ENCODE measurements at places on chromosomes 2 and 18.

GRCh38 chr2:152647552-152647951 is 69.7 kb downstream of the PRPF40A start:
- no peak for DNase-seq

DNA sequence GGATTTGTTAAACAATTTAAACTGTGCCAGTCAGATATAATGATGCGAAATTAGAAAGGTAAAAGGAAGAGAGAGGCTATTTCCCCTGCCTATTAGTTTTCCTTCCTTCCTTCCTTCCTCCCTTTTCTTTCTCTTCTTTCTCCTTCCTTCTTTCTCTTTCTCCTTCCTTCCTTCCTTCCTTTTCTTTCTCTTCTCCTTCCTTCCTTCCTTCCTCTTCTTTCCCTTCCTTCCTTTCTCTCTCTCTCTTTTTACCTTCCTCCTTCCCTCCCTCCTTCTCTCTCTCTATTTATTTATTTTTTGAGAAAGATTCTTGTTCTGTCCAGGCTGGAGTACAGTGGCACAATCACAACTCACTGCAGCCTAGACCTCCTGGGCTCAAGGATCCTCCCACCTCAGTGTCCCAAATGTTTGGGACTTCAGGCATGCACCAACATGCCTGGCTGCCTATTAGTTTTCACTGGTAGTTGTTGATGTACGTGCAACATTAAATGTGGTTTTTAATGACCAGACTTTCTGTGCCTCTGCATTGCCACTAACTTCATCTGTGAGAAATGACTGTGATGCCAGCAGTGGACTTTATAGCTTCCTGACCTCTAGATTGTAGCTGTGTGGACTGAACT is 48.7 kb upstream of the NFE2L2 start:
- no peak for DNase-seq

DNA sequence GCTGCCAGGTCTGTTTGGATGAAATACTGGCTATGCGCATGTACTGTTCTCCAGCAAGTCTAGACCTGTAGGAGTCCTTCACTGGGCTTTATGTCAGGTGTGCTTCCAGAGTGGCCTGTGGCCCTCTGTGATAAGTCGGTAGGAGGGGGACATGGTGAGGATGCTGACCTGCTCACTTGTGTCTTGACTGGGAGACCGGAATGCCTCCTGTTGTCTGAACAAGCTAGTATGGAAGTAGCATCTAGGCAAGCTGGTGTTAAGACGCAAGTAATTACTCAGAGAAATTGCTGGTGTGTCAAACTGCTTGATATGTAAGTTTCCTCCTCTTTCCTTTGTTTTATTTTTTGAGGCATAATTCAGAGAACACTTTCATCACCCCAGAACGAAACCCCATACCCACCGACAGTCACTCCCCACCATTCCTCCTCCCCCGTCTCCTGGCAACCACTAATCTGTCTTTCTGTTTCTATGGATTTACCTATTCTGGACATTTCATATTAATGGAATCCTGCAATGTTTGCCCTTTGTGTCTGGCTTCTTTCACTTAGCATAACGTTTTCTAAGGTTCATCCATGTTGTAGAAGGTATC is 76.4 kb downstream of the TMEM247 start:
- DNase-seq: no peak

DNA sequence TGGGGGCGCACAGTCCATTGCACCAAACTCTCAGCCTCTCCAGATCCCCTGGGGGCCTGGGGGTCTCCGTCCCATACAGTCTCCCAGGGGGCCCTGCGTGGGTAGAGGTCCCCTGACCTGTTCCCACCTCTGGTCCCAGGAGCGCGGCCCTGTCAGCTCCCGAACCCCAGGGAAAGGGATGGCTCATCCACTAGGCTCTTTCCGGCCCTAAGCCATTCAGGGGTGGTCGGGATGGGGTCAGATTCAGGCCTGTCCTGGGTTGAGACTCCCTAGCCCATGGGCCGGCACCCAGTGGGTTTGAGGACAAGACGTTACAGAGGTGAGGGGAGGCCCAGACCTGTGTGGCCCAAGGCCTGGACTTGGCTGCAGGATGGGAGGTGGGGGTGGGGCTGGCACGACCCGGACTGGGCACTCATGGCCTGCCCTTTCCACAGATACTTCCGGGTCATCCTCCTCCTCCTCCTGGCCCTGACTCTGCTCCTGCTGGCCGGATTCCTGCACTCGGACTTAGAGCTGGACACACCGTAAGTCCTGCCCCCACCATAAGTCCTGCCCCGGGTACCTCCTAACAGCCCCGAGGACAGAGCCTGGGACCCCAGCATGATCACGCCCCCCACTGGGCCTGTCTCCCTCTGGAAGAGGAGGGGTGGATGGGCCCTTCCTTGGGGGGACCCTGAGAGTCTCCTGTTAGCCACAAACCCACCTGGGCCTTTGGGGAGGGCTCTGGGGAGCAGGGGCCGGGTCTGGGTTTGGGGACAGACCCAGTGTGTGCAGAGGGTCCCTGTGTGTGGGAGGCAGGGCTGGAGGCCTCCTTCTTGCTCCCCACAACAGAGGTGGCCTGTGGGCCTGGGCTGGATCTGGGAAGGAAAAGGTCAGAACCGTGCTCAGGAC is 10.1 kb upstream of the NEU4 start:
- no peak for DNase-seq

- DNase-seq: no peak
Observed at GRCh38 chr2:239828192-239828972, 196.8 kb downstream of the NDUFA10 start.

GRCh38 chr2:221388891-221389290 is 183.2 kb downstream of the EPHA4 start:
- DNase-seq: no peak

- no peak for DNase-seq
Observed at GRCh38 chr2:48787580-48787979, 32.1 kb upstream of the LHCGR start.

DNA sequence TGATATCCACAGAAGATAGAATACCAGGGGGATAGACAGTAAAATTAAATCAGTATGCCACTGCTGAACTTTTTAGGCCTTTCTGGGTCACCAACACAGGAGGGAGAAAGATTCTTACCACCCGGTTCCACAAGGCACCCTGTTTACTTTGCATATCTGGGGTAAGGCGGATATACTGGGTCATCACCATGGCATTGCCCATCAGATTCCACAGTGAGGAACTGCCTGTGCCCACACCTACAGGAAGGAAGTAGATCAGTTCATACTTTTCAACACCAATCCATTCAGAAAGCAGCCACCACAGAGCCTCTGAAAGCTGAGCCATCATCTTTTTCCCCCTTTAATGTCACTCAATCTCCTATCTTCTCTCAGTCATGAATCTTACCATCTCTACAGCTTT is 2.0 kb downstream of the LMAN2L start:
- no peak for DNase-seq

DNA sequence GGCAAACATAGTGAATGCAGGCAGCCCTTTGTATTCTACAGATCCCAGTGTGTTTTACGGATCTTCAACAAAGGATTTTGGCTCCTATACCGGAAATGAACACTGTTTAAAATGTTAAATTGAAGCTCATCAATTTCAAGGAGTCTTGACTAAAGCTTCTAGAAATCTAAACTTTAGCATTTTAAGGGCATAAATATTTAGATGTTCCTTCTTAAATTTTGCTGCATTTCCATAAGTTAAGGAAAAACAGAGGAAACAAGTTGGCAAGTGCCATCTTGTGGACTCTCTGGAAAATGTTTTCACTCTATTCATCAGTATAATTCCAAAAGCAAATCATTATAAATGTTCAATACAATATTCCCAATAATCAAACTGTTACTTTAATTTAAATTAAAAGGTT is 19.6 kb downstream of the CHN1 start:
- no peak for DNase-seq

- DNase-seq: no peak
Observed at GRCh38 chr18:6207116-6207515, 207.6 kb downstream of the L3MBTL4 start.

DNA sequence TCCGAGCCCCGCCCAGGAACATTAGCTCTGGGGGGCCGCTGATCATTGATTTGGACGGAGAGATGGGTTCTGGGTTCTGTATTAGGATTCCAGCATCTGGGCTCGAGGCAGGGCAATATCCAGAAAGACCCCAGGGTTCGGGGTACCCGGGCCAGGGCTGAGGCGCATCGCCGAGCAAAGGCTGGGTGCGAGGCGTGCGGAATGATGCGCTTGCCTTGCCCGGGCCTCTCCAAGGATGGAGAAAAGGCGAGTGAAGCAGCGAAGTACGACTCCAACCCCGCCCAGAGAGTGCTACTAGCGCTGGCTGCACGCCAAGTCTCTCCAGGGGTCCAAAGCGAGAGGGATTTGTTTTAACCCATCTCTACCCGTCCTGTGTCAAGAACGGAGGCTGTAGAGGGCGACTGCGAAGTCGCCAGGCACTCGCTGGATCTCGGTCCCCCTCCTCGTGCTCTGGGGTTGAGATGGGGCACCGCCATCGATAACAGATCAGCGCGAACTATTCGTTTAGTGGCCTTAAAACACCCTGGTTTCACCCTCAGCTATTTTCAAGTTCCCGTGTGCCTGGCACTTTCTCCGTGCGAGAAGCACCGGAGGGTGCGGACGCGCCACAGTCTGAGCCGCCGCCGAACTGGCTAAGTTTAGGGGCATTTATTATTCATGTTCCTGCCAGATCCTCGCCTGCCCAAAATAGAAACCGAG is 1.9 kb downstream of the ADCYAP1 start:
- DNase-seq: no peak

GRCh38 chr2:95312543-95313201 is 15.5 kb downstream of the KCNIP3 start:
- DNase-seq: no peak

GRCh38 chr18:2147476-2148230 is 423.7 kb downstream of the METTL4 start:
- no peak for DNase-seq

DNA sequence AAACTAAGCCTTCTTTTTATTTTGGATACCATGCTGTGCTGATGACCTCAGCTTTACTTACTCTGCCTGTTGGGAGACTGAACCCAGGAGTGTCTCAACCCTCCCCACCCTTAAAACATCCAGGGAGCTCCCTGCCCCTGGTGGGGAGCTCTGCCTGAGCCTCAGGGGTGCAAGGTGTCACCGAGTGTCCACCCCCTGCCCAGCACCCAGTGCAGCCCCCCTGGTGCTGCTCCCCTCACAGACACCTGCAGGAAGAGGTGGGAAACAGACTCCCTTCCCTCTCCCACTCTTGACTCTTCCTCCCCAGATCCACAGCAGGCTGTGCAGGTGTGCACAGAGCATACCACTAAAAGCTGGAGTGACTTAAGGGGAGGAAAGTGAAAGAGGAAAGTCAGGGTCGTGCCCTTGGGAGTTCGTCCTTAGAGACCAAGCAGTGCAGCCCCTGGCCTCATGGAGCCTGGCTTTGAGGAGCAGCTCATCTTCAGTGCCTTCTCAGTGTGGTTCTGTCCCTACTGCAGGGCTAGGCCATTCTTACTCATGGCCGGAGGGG is 51.3 kb downstream of the MYO7B start:
- no peak for DNase-seq

DNA sequence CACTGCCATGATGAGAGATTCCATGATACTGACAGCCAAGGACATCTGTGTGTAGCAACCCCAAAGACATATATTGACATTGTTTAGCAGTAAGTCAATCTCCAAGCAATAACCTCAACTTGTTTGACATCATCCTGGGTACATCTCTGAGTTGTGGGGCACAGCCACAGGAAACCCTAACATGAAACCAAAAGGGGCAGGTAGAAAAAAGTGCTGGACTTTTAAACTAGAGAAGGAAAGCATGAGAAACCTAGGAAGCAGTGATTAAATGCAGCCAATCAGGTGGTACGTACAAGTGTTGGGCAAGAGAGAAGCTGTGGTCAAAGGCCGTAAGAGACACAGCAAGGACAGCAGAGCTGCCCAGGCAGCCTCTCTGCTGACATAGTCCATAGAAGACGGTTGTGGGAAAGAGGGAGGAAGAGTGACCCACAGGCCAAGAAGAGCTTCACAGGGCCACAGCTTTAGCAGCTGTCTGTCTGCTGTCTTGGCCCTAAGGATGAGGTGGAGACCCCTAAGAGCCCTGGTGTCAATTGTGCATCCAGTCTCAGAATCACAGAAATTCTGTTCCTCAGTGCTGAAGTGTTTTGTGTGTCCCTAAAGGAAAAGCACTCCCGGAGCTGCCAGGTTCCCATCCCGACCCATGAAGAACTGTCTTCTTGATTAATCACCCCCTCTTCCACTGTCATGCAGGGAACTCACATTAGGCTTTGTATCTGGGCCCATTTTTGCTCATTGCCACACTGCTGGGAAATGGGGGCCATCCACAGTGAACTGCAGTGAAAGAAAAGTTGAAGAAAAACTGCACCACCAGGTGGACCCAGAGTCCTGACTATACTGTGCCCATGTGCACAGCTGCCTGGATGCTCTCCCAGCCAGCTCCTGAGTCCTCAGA is 25.4 kb upstream of the CHN1 start:
- no peak for DNase-seq

- DNase-seq: no peak
Observed at GRCh38 chr2:1582891-1583341, 161.4 kb downstream of the PXDN start.

GRCh38 chr2:106963156-106963555 is 77.2 kb upstream of the ST6GAL2 start:
- DNase-seq: no peak

DNA sequence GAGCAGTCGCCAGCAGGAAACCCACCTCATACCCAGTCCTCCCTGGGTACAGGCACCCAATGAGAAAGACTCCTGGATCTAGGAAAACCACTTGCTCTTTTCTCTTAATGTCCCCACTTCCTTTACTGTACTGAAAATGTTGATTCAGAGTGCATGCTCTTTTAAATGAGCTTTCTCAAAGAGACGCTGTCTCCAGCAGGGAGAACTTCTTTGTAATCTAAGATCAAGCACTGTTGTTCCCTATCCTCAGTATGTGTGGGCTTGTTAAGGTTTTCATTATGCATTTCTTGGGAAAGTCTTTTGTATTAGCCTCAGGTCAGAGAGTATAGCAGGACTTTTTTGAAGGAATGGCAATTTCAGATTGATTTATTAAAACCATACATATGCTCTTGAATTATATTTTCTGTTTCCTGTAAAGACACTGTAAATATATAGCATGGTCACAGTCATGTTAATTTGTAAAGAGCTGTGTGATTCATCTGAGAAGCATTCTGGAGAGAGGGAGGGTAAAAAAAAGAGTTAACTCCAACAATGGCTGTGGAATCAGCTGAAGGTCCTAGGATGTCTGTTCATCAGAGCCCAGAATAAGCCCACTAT is 178.1 kb downstream of the MGAT5 start:
- no peak for DNase-seq

GRCh38 chr2:147033044-147033443 is 811.8 kb upstream of the ACVR2A start:
- no peak for DNase-seq

GRCh38 chr2:67600222-67600871 is 203.2 kb downstream of the ETAA1 start:
- DNase-seq: no peak

All from GM18507 (cell line).